ENCODE measurements at places on chromosomes 6 and 20.

- no peak for DNase-seq
These were observed 63.5 kb downstream of the TRMT6 start for GRCh38 chr20:5886788-5887187.

GRCh38 chr6:89830170-89830809, 610 bp downstream of the CASP8AP2 start:
- DNase-seq = no peak

- no peak for DNase-seq
These were observed 109.6 kb downstream of the DLL1 start for GRCh38 chr6:170181338-170181690.

GRCh38 chr20:9744551-9744950, 94.3 kb downstream of the PAK5 start:
- no peak for DNase-seq

- no peak for DNase-seq
These were observed 458.7 kb upstream of the HSF2 start for GRCh38 chr6:121940728-121941127.

GRCh38 chr6:11386323-11386722, 151.2 kb upstream of the TMEM170B start:
- DNase-seq = no peak

DNA sequence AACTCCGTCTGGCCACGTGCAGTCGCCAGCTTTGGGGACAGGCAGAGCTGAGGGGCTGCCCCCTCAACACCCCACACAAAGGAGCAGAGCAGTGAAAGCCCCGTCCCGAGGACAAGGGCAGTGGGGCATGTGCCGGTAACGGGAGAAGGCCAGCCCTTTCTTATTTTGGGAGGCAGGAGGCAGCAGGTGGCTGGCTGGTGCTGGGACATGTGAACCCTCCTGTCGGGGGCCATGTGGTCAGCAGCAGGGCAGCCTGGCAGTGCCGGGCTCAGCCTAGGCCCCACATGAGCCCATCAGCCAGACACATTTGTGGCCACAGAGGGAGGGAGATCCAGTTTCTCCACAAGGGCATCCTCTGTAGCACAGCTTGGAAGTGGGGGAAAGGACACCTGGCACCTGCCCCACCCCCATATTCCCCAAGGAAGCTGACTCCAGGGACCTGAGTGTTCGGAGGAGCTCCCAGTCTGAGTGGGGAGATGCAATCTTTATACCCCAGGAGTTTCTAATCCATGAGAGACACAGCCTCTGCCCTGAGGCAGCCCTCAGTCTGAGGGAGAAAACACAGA, 137.6 kb downstream of the MRPL14 start:
- no peak for DNase-seq

DNA sequence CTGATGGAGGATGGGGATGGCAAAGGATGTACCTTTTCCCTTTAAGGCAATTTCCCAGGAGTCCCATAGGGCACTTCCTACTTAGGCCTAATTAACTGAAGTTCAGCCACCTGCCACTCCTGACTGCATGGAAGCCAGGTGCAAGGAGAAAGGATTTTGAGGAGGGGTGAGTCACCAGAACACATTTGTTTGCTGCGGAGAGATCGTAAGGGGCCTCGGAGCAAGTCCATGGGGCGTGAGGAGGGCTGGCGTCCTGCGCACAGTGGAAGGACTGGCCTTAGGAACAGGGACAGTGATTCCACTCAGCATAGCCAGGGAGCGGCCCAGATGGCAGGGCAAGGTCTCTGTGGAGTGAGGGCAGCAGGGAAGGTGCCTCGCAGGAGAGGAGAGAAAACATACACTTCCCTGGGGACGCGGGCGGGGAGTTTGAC, 11.8 kb upstream of the MAP1LC3A start:
- DNase-seq = no peak

DNA sequence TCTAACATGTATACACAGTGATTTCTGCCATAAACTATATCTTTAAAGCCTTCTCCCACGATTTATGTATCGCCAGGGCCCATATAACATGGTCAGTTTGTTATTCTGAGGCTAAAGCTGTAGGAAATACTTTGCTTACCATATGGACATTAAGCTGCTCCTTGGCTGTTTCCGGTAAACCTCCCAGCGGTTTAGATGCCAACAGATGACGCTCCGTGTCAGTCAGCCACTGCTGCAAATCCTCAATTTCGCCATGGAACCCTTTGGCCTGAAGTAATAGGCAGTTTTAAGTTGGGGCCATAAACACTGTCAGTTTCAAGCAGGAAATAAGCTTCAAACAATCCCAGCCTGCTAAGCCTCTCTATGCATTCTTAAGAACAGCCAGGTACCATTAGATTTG, 145.4 kb downstream of the DST start:
- DNase-seq = no peak

DNA sequence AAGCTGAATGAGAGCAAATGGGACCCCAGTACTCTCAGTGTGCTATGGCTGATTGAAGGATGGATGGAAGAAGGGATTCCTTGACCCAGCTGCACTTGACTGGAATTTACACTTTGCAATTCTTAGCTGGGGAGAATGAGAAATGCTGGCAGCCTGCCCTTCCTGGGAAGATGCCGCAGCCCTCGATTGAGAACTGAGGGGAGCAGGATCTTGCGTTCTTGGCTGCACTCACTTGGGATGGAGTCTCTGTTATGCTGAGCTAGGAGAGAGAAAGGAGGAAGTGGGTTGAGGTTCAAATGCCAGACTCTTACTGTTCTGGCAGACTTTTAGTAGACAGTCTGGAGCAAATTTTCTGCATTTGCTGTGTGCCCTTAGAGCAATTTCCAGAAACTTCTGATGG, 221.2 kb downstream of the FNDC1 start:
- no peak for DNase-seq

DNA sequence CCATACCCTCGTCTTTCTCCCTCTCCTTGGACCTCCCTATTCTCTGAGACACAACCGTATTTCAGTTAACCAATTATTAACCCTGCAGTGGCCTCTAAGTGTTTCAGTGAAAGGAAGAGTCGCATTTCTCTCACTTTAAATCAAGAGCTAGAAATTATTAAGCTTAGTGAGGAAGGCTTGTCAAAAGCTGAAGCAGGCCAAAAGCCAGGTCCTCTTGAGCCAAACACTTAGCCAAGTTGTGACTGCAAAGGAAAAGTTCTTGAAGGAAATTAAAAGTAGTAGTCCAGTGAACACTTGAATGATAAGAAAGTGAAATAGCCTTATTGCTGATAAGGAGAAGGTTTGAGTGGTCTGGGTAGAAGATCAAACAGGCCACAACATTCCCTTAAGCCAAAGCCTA, 58.3 kb downstream of the SNX9 start:
- no peak for DNase-seq

GRCh38 chr6:82607998-82608725, 244.5 kb downstream of the TPBG start:
- no peak for DNase-seq

DNA sequence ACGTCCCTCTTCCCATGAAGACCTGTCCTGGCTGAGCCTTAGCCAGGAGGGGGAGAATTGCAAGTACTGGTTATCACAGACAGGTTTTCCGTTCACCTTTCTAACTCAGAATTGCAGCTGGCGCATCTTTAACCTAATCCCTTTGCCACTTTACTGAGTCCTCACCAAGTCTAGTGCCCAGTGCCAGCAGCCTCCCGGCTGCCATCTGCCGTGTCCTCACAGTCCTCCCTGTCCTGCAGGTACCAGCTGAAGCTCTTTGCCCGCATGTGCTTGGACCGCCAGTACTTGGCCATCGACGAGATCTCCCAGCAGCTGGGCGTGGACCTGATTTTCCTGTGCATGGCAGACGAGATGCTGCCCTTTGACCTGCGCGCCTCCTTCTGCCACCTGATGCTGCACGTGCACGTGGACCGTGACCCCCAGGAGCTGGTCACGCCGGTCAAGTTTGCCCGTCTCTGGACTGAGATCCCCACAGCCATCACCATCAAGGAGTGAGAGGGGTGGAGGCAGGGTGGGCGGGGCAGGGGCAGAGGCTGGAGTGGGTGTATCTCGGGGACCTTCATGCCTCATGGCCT, 41.3 kb downstream of the UQCC2 start:
- DNase-seq = no peak
